HFFc6 (cell line): ENCODE measurements at places on chromosomes 16 and 17.

DNA sequence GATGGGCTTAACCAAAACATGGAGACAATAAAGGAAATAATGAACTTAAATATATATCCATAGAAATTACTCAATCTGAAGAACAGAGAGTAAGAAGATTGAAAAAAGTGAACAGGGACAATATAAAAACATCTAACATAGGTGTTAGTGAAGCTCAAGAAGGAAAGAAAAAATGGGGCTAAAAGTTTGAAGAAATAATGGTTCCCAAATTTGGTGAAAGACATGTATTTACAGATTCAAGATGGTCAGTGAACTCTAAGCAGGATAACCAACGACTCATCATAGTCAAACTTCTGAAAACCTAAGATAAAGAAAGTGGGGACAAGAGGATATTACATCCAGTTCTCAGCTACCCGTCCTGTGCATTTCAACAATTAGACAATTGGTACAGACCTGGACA is 22.6 kb downstream of the SDK2 start:
- DNase-seq = no peak

GRCh38 chr17:42818379-42818778 is 5.7 kb downstream of the BECN1 start:
- DNase-seq = no peak

GRCh38 chr17:61551255-61551742 is 39.7 kb downstream of the NACA2 start:
- DNase-seq = peak; percentile 54

DNA sequence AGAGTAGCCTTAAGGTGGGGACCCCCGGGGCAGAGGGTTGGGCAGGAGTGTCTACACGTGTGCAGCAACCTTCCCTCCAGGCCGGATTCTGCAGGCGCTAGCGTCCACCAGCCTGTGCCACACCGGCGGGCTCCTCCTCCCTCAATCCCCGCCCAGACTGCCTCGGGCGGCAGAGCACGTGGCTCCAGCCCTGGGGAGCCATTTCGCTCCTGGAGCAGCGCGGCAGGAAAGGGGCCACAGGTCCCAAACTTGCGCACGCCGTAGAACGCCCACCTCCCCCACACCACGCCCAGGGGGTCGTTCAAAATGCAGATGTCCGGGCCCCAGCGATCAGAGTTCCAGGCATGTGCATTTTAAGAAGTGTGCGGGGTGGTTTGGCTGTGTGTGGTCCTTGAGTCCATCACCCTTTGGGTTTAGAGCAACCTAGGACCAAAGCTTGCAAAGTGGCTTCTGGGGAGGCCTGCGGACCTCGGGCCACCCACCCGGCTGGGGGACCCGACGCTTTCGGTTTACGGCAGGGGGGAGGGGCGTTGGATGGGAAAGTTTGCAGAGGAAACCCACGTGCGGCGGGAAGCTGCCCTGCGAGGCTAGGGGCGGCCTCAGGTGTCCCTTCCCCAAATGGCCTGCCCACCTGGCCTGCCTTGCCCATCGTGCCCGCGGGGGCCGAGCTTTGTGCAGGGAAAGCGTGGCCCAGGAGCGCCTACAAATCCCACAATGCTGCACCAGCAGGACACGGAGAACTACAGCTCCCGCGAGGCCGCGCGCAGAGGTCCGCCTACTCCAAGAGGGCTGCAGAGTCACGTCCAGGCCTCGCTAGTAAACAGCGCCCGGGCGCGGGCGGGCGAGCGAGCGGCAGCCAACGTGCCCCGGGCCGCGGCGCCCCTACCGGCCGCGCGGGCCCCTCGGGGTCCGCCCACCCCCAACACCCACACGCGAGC is 1.4 kb downstream of the TFAP4 start:
- peak; percentile 92 for DNase-seq

GRCh38 chr16:28935924-28936783 is 4.4 kb downstream of the CD19 start:
- DNase-seq = peak; percentile 42

GRCh38 chr17:32831223-32831622 is 45.7 kb downstream of the MYO1D start:
- no peak for DNase-seq

- no peak for DNase-seq
Observed at GRCh38 chr17:39676198-39676819, 8.1 kb downstream of the PNMT start.
